Body of pancreas (tissue), 4 donors: ENCODE measurements at places on chromosomes 16 and 17. TPM values are rescaled to one million over a fixed set of nuclear protein-coding genes. Genes with fewer than 3 reads are reported as not detected.

GRCh38 chr17:50640686-50641351 lies 6.1 kb downstream of the ABCC3 start:
- DNase-seq = no peak

GRCh38 chr17:17533901-17534441 lies 37.8 kb upstream of the RASD1 start:
- DNase-seq = peak; percentile 74

DNA sequence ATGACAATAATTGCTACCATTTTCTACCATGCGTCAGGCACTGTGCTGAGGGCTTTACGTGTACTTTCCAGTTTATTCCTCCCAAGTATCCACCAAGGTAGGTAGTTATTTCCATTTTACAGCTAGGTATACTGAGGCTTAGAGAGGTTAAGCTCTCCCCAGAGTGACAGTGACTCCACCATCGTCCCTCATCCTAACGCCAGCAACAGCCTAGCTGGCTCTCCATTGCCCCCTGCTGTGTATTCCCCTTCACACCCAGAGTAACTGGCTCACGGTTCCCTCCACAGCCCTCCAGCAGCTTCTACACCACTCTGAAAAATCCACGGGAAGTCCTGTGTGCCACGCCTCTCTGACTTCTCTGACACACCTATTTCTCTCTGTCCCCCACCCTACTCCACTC lies 7.1 kb upstream of the ASGR1 start:
- no peak for DNase-seq

- DNase-seq = no peak
Measured at GRCh38 chr17:73644145-73645049, at the start of gene SDK2. Gene SDK2, minus strand, starts transcription at chr17:73644445. Its CDS starts 357 bp downstream, at chr17:73644088.

DNA sequence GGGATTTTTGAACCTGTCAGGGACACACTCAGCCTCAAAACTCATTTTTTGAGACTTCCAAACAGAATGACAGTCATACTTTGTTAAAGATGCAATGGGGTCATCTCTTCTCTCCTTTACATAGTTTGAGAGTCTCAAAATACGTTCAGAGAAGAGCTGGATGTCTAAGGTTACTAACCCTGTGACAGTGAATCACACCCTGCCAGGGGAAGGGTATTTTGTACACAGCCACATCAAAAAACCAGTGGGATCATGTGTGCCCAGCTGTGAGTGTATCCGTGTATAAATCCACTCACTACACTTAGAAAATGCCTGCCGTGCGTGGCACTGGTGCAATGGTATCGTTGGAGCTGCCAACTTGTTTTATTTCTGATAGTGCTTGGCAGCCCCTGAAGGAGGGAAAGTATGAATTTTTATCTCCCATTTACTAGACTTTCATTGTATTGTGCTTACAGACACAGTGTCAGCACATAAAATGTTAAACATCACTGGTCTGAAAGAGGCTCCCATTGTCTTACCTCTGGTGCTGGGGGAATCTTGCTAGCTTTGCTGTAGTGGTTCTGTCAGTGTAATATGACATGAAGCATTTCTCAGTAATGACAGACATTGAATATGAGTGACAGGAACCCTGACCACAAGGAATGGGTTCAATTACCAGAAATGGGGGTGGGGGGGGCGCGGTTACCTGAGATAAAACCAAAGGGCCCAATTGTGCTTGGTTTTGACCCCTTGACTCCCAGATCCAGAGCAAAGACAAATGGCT lies 256.3 kb downstream of the FTO start:
- DNase-seq = no peak

Gene ASPA
- total RNA-seq = 0.66 TPM

Gene DPEP2
- 1.3 TPM for total RNA-seq

DNA sequence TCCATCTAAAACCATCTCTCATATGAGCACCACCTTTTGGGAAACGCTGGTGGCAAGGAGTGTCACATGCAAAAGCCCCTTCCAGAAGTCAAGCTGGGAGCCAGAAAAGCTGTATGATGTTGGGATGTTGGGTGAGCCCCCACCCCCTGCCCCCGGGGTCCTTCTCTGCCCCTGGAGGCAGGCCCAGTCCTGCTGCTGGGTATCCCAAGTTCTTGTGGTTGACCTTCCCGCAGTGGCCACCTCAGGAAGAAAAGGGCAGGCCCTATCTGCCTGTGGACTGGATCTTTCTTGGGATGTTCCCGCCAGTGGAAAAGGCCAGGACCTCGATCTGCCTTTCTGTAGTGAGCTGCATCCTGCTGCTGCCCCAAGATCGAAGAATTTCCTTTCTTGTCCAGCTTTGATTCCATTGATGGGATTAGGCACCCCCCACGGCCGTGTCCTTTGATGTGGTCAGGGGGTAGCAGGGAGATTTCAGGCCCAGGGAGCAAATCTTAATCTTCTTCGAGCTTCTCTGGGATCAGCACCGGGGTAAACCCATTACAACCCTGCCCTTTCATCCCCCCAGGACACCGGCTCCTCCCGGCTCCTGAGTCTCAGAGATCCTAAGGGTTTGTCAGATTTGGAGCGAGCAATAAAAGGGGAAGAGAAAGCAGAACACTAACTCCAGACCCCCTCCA lies 165.6 kb downstream of the RAB11FIP4 start:
- DNase-seq = no peak

DNA sequence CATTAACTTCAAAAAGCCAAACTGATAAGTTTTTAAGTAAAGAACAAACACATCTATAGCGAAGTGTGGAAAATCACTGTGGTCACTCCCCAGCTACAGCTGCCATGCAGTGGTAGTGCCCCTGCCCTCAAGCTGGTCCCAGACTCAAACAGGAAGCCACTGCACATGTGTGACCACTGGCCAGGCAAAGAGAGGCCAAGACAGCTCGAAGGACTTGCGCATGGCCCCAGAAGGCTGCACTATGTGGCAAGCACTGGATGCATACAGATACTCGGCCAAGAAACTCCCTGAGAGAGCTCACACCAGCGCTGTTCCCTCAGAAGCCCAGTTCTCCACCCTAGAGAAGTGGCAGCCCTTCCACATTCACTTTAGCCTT lies 82.4 kb downstream of the ANKRD11 start:
- no peak for DNase-seq

Gene NEUROD2
- total RNA-seq = not detected

Gene LGALS9B
- not detected for total RNA-seq

- peak; percentile 88 for DNase-seq
Measured at GRCh38 chr17:1005361-1005946, 8.5 kb downstream of the TIMM22 start.

- DNase-seq = no peak
Measured at GRCh38 chr16:30977502-30977901, 7.5 kb upstream of the HSD3B7 start.

Gene PIP4K2B
- 20.2 TPM for total RNA-seq

DNA sequence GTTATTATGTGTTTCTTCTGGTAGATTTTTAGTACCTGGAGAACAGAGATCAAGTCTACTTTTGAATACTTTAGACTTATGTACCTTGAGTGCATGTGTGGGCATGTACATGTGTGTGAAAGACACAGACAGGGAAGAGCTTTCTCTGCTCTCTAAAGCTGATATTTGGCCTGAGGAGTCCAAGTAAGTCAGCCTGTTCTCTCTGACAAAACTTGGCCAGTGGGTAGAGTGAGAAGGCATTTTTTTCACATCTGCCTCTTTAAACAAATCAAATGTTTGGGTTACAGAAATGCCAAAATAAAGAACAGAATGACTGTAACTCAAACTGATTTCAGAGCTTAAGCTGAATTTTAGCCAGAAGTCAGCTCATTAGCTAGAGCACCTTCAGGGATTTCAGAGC lies 309.7 kb upstream of the DYNLRB2 start:
- DNase-seq = no peak

Gene PPL
- total RNA-seq = 26.0 TPM

DNA sequence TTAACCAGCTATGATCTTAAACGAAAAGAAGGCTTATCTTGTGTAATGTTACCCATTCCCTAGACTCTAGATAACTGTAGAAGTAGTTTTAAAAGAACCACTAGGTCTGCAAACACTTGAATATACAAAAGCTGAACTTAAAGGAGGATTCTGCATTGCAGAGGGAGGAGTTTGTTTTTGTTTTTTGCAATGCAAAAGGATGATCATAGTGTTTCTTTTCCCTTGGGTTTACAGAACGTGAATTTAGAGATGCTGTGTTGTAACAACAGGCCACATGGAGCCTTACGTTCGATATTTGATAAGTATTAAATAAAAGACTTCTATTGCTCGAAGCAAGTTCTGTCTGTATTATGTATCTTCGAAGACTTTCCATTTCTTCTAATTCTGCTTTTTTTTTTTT lies 77.6 kb downstream of the CHD9 start:
- no peak for DNase-seq

GRCh38 chr17:65799454-65799853 lies 238.0 kb upstream of the AXIN2 start:
- DNase-seq = no peak

DNA sequence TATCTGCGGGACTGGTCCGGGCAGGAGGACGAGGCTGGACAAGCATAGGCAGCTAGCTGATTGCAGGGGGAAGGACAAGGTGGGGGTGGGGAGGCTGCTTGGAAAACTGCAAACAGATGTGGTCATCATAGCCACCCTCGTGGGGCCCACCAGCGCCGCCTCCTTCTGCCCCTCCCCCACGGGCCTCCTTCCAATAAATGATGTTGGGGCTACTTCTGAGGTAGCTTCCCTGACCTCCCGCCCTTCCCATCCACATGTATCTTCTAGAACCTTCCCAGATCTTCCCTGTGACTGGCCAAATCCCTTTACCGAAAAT lies 12.3 kb upstream of the CDC42EP4 start:
- no peak for DNase-seq

Gene FBXW10B
- total RNA-seq = not detected

Gene ERN1
- total RNA-seq = 63.3 TPM

Gene ZNHIT3
- total RNA-seq = 32.4 TPM

DNA sequence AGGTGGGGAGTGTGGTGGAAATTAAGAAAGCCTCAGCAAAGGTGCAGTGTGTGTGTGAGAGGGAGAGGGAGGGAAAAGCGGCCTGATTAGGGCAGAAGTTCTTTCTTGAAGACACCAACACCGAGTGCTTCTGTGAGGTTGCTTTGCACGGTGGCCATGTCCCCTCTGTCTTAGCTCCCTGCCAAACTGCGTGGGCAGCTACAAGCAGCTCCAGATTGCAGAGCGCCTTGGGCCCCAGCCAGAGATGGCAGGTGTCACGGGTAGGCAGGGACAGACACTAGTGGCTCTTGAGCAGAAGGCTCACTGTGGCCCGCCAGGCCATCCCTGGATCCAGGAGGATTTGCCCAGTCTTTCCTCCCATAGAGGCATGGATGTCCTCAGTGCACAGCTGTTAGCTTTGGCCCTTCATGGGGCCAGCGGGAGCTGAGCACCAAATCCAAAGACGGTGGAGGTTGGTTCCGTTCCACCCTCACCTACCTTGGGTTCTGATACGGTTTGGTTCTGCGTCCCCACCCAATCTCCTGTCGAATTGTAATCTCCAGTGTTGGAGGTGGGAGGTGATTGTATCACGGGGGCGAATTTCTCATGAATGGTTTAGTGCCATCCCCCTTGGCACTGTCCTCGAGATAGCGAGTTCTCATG lies 21.4 kb downstream of the KIAA0513 start:
- no peak for DNase-seq

Gene HOXB6
- 2.1 TPM for total RNA-seq

DNA sequence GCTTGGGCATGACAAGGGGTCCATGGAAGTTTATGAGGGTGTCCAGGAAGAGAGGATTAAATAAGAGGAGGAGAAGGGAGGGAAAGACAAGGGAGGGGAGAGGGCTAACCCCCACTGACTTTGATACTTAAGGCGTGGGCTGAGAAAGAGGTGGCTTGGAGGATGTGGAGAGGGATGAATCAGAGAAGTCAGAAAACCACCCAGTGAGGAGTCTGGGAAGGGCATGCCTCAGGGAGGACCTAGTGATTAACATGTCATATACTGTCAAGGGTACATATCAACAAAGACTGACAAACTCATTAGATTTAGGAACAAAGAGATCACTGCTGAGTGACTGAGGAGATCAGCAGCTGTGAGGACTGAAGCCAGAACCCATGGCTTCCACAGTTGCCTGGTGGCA lies 145.4 kb downstream of the IRX5 start:
- no peak for DNase-seq

Gene ADAD2
- not detected for total RNA-seq

GRCh38 chr16:71572497-71573116 lies 4.3 kb downstream of the TAT start:
- peak; percentile 21 for DNase-seq

DNA sequence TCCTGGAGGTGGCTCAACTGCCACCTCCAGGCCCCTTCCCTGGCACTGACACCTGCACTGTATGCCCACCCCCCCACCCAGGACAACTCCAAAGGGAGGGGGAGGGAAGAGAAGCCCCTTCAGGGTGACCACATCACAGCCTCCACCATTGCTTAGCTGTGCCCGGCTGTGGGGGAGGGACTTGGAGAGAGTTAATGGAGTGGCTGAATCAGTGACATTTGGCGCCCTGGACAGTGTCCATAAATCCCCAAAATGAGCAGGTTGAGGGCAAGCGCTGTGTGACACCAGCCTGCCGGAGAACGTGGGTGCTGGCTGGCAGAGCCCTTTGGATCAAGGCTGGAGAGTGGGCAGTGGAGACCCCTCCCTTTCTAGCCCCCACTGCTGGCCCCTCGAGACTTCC lies 883 bp downstream of the USH1G start:
- no peak for DNase-seq

DNA sequence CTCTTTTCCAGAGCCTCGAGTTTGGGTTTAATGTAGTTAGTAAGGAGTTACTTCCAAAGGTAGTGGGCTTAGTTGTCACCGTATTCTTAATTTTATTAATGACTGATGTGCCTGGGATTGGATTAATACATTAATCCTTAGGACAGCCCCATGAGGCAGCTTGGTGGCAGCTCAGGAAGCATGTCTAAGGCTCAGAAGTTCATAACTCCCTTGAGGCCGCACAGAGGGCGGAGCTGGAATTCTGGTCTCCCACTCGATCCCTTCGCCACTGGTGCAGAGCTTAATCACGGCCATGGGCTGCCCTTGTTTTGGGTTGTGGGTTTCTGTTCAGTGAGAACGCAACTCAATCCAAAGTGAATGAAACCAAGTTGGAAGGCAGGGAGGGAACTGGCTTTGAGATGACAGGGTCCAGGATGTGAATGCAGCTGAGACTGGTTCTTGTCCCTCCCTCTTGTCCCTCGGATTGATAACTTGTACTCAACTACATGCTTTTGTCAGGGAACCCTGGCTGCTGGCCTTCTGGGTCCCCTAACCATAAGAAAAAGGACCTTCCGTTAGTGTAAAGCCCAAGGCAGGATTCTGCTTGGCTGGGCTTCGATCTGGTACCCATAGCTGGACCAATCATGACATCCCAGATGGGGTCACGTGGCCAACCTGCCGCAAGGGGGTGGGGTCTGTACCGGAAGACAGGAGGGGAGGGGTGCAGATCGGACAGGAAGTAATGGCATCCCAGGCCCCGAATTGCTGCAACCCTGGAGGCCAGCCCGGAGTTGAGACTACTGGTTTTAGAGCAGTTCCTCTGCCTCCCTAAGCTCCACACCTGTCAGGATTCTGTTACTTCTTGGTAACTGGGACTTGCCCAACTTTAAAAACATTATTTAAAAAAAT lies 45.4 kb downstream of the SNX20 start:
- DNase-seq = no peak

Gene KRT40
- total RNA-seq = not detected

- no peak for DNase-seq
Measured at GRCh38 chr17:28390984-28391383, 15.0 kb downstream of the SLC46A1 start.

- no peak for DNase-seq
Measured at GRCh38 chr17:72244956-72245355, 124.1 kb downstream of the SOX9 start.
